ENCODE measurements at places on chromosomes 1 and 21.

DNA sequence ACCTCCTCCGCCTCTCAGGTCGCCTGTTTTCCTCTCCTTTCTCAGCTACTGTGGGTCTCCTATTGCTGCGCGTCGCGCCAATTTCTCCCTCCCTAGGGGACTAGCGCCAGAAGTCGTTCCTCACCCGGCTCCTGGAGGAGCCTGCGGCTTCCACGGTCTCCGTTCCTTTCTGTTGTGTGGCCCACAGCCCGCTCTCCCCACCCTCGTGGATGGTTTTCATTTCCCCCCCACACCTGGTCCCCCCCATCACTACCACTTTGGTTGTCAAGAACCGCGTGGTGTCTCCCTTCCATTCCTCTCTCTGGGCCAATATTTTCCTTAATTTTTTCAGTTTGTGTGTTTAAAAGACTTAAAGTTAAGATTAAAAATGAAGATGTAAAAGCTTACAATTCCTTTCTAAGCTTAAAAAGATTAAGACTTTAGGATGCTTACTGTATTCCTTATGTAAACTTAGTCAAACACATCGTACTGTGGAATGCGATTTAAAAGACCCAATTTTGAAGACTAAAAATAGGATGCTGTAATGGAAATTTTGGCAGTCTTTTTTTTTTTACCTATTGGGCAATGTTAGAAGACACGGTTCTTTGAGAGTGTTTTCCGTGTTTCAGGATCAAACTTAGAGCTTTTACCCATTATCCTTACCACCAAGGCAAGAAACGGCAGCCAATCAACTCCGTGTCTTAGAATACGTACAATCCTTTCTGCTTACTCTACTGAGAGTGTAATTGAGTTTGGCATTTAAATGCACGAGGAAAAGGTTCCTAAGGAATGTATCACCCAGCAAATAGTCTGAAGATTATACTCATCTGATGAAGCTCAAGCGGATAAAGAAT, 773 bp downstream of the CNST start:
- DNase-seq = no peak

DNA sequence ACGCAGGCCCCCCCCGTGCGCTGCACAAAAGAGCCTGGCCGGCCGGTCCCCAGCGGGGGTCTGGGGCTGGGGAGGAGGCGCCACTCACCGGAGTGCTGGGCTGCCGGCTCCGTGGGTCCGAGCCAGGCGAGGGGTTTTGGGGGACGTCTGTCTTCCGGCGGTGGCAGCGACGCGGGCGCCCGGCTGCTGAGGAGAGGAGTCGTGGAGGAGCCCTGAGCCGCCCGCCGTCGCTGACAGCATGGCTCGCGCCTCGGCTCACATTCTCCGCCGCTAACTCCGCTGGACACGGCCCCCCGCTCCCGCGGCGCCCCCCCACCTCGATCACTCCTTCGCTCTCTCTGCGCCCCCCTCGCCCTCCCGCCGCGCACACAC, 649 bp downstream of the AHDC1 start:
- peak; percentile 65 for DNase-seq

DNA sequence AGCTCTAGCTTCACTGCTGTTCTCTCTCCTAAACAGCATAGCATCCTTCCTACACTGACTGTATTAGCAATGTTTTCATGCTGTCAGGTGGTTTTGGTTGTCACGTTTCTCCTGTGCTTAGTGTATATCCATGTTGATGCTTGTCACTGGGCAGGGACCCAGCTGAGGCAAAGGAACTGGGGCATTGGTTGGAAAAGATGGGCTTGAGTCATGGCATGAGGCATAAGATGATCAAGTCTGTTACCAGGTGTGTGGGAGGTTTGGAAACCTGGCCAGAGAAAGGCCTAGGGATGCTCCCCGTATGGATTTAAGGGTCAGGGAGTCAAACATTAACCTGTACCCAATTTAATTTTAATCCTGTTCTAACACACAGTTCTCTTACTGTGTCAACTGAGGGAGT, 69.6 kb downstream of the OSBPL9 start:
- no peak for DNase-seq

DNA sequence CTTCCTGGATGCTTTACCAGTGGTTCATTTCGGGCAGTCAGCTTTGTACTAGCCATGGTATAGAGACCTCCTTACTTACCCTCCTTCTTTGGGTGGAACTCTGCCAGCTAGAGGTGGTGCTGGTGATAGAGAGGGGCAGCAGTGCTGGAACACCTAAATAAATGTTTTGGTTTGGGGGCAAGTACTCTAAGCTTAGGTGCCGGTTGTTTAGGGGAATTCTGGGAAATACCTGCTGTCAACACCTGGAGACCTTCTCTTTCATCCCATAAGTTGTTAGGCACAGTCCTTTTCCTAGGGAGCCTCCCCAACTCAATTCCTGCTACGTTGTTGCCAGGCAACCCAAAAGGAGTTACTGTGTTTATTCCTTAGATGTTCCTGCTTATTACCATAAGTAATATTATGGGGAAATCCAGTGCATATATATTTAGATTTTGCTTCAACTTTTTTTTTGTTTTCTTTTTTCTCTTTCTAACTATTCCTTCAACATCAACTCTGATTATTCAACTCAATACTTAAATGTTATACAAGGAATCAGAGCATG, 16.9 kb downstream of the SCP2 start:
- no peak for DNase-seq

DNA sequence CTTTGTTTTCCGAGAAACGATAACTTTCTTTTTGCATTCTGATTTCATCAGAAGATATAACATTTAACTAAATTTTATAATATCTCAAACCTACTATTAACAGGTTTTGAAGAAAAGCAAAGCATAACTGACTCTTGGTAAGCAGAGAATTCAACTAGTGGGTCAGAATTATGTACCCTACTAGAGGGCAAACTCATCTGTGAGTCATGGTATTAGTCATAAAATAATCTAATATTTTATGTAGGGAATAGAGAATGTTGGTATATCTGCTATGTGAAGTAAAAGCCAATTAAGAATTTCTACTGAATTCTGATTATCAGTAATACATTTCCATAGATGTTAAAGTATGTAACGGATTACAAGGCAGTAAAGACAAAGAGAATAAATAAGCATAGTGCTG, 56.8 kb downstream of the USP1 start:
- DNase-seq = no peak

DNA sequence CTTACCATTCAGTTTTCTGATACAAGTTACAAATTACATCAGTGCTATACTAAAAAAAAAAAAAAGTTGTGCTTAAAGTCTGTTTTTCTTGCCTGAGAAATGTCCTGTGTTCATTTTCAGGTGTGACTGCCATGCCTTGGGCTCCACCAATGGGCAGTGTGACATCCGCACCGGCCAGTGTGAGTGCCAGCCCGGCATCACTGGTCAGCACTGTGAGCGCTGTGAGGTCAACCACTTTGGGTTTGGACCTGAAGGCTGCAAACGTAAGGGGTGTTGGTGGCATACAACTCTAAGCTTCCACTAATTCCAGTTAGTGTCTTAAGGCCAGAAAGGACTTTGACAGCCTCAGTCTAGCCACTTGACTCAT, 60.1 kb upstream of the LAMC2 start:
- DNase-seq = no peak

DNA sequence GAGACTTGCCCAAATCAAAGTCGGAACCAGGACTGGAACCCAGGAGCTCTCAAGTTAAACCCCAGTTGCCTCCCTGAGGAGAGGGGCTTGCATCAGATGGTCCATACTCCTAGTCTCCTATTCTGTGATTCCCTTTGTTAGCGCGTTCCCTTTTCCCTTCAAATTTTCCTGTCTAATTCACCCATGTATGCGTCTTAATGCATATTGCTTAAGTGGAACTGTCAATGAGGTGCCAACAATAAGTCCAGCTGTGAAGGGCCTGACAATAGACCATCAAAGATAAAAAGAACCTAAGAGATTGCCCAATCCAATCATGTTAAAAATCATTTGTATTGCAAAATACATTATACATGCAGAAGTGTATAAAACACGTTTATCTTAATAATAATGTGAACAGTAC, 634 bp upstream of the SPATA6 start:
- DNase-seq = no peak

DNA sequence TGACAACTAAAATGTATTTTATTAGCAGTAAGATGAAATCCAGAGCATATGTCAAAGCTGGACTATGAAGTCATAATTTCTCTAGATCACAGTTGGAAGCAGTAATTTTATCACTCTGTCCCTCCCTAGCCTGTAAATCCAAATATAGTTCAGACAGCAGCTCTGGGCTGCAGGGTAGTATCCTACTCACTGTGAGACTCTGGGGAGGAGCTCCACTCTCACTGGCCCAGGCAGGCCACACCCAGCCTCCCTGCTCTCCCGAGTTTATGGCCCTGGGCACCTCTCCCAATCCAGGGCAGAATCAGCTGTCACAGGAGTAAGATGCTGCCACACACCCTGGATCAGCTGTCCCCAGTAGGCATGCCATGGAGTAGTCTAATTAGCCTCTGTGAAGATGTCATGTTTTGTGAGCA, 131.1 kb downstream of the HLCS start:
- DNase-seq = no peak

GRCh38 chr1:9869831-9870251, 40.2 kb downstream of the CTNNBIP1 start:
- DNase-seq = no peak

GRCh38 chr1:162688521-162688920, 56.3 kb downstream of the DDR2 start:
- DNase-seq = no peak
